Stimulated activated CD4-positive, alpha-beta T cell treated with anti-CD3 and anti-CD28 coated beads, Interleukin-15, amount 100 ng/mL, for 48 hours (primary cell): ENCODE measurements at places on chromosomes 2 and 18.

DNA sequence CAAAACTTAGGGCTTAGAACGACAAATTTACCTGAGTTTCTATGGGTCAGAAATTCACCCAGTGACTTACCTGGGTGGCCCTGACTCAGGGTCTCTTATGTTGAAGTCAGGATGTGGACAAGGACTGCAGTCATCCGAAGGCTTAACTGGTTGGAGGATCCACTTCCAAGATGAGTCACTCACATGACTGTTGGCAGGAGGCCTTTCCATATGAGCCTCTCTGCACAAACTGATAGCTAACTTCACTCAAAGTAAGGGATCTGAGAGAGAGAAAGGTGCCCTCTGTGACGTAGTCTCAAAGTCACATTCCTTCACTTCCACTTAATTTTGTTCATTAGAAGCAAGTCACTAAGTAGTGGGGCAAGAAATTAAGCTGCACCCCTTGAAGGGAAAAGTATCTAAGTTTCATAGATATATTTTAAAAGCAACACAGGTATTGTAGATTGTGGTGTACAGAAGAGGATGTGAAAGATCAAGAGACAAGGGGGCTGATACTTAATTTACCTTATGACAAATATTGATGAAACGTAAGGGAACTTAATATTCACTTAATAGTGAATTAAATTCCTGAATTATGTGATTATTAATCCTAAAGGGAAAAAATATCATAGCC lies 48.4 kb downstream of the TANK start:
- no peak for DNase-seq

- DNase-seq, result no peak
Measured at GRCh38 chr2:196925768-196926561, 542 bp downstream of the PGAP1 start.

DNA sequence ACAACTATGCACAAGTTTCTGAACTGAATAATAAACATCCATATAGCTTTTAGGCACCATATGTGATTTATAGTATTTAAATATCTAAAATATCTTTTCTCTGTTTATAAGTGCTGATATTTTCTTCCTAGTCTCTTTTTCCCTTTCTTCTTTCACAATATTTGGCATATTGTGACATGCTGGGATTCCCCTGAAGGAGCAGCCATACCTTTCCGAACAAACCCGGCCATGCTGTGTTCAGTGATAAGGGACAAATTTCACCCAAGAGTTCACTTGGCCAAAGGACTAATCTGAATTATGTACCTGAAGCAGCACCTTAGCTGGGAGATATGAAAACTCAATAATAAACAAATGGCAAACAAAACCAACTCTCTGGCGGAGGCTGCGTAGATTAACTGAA lies 250.8 kb downstream of the RDH14 start:
- DNase-seq, result no peak

- no peak for DNase-seq
Measured at GRCh38 chr2:235493775-235494715, at the start of gene AGAP1. Gene AGAP1, plus strand, starts transcription at chr2:235494043.

DNA sequence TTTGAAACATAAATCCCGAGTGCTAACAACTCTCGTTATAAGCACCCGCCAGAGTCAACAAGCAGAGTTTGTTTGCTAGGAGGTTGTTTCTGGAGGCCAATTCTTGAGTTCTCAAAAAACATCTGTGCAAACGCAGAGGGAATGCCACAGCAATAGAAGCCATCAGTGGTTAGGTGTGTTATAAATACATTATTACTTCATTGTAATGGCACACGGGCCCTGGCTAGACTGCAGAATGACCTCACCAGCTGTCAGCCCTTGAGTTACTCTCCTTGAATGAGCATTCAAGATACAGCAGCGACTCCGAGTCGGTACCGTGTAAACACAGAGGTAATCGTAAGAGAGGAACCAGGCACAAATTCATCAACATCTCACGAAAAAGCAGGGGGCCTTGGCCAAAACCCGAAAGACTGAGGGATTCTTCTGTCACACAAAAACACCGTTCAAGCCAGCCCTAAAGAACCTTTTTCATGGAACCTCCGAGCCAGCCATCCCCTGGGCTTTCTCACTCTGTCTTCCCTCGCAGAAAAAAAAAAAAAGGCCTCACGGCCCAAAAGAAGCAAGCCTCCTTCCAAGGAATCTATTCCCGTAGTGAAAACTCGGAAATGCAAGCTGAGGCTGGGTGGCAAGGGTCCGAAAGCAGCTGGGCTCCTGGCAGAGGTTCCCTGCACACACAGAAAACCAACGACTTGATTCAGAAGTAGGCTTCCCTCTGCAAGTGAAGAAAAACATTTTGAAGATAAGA lies 133.7 kb upstream of the MEIS1 start:
- no peak for DNase-seq

DNA sequence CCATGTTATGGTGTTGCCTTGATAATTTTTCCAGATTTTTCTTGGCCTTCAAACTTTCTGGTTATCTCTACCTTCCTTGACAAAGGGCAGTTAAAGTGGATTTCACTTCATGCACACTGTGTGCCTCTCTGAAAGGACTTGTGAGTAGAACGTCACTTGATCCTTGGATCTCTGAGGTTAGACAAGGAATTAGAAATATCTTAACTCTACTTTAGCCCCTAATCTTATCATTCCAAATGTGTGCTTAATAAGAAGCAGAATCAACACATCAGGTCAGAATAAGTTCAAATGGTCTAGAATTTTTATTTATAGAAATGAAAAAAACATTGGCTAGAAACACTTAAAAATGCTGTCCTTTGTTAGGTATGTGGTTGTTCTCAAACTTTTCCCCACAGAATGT lies 205.7 kb downstream of the TPGS2 start:
- no peak for DNase-seq

GRCh38 chr2:127161176-127162136 lies 54.5 kb upstream of the BIN1 start:
- DNase-seq, result no peak

DNA sequence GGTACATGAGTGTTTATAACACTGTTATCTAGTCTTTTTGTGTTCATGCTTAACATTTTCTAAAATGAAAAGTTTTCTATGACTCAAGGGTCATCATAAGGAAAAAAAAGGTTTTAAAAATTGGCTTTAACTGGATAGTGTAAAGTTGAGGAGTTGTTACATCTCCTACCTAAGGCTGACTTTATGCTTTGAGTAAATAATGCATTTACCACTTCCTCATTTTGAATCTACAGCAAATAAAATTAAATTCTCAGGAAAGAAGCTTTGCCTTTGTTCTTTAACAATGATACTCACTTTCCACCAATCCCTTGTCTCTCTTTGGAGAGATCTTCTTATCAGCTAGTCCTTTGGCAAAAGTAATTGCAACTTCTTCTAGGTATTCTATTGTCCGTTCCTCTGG lies 29.7 kb downstream of the HADHA start:
- DNase-seq, result no peak

DNA sequence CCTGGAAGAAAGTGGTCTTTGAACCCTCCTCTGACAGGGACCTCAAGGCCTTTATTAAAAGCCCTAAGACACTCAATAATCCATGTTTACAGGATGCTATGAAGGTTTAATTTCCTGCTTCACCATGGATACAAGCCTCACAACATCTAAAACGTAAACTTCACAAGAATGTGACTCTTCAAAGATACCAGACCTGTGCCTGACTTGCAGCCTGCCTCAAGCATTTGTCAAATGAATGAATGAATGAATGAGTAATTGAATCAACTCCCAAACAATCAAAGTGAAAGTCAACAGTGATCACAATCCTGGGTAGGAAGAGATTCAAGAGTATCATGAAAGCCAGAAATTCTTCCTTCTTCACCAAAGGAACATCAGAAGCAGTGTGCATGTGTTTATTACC lies 30.4 kb downstream of the KLF7 start:
- DNase-seq, result no peak

GRCh38 chr2:209577376-209578357 lies 153.8 kb downstream of the MAP2 start:
- DNase-seq, result no peak

DNA sequence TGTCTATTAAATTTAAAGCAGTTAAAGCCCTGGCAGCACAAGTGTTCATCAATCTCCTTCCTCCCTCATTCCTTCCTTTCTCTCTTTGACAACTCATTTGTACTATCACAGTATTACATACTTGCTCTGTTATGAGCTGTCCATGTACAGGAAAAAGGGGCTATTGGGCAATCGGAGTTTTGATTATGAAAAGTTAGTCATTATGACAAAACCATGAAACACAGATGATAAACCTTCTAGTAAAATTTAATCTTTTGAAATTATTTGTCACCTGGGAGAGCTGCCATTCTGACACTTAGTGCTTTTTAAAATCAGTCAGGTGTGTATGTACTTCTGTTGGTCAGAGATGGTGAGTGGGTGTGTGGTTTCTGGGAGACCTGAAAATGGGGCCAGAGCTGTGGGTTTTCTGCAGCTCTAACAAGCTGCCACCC lies 39.4 kb downstream of the MAP4K4 start:
- peak; percentile 44 for DNase-seq

DNA sequence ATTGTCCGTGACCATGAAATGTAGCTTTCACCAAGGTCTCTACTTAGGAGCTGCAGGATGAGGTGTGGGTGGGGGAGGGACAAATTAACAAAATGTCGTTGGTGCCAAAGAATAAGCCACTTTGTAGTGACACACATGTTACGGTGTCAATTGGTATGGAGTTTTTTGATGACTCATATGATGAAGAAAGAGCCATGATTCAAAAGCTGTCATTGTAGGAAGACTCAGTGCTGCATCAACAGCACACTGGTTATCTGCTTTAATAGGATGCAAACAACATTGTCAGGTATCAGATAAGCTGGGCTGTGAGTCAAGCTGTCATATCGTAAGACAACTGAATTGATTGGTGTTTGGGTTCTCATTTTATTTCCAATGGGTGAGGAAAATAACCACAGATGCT lies 36.6 kb upstream of the BOD1L2 start:
- DNase-seq, result no peak

DNA sequence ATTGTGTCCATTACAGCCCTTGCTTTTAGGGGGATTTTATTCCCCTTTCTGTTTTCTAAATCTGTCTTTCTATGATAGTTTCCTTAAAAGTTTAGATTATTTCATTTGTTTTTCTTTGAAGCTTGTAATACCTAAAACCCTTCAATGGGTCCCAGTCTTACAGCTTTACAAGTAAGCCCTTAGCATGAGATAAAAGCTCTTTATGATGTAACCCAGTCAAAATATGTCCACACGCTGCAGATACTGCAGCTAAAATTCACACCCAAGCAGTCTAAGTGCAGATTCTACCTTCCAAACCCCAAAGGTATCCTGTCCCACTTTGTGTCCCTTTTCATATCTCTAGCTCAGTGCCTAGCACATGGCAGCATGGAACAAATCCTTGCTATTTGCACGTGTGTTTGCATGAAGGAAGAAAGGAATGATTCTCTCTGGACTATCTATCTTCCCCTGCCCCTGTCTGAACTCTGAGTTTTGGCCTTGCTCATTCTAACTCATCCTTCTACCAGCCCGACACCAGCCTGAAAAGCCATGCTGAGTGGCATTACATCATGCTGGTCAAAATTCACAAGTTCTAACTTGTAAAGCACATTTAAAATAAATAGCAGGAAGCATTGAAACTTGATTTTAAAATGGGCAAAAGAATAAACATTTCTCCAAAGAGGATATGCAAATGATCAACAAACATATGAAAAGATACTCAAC lies 623.2 kb downstream of the IRS1 start:
- no peak for DNase-seq

- no peak for DNase-seq
Measured at GRCh38 chr2:134148172-134148571, 105.7 kb upstream of the MGAT5 start.

DNA sequence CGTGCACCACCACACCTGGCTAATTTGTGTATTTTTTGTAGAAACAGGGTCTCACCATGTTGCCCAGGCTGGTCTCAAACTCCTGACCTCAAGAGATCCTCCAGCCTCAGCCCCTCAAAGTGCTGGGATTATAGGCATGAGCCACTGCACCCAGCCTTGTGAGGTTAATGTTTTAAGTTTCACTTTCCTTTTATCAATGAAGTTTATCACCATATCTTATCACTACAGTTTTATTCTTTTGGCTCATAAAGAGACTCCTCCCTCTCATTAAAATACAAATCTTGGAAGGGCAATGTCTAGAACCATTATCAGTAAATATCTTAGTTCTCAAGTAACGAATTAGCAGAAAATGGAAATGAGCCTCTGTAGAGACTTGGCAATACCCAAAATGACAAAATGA lies 173.8 kb downstream of the BCL11A start:
- DNase-seq, result no peak
